ENCODE measurements at places on chromosomes 4 and X. TPM values are rescaled to one million over a fixed set of nuclear protein-coding genes. Genes with fewer than 3 reads are reported as not detected.

The NSUN7 gene
- polyA plus RNA-seq: 1.7 TPM

DNA sequence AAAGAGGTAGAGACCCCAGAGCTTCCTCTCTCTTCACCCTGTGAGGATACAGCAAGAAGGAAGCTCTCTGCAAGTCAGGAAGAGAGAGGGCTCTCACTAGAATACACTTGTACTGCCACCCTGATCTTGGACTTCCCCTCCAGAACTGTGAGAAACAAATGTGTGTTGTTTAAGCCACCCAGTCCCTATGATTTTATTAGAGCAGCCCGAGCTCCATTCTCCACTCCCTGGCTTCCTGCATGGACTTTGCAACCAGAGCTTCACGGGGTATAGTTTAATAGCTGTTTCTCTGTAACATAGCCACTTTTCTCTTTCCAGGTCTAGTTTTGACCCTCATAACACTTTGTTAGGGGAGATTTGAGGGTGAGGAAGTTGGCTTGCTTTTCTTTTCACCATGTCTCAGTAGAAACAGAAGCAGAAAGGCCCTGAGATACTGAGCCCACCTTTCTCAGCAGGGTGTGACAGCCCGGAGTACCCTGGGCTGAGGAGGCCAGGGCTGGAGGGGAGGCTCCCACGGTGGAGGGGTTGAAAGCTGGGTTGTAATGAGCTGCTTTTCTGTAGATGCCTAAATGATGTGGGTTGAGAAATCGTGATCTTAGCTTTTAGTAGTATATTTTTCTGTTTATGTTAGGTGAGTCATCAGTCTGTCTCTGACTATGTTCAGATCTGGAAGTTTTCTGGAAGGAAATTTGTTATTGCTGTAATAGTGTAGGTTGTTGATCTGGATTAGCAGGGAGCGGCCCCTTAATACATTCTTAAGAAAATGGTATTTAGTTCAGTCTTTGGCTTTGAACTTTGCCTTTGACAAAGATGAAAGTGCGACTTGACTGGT is 118.6 kb downstream of the PTTG2 start:
- DNase-seq: no peak

The SCML2 gene
- polyA plus RNA-seq: 3.4 TPM

- DNase-seq: no peak
These were observed 63.3 kb upstream of the RXFP1 start for GRCh38 chr4:158458271-158458895.

- no peak for DNase-seq
These were observed 107.8 kb downstream of the ANK2 start for GRCh38 chr4:113157086-113157857.

The TREX2 gene
- polyA plus RNA-seq: 1.2 TPM

DNA sequence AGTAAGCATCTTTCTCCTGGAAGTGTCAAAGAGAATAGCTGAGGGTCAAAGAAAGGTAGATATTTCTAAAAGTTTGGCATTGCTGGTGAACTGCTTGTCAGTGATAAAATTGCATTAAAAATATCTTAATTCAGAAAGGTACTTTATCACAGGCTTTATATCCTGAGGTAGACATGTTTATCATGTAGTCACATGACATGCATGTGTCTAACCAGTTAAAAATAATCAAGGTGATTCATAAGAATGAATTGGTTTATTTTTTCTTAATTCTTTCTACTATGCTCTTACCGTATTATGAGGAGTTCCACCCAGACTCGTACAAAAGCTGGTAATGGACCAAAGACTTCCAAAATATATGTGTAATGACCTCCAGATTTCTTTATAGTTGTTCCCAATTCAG is 6.1 kb downstream of the SLC7A11 start:
- DNase-seq: no peak

DNA sequence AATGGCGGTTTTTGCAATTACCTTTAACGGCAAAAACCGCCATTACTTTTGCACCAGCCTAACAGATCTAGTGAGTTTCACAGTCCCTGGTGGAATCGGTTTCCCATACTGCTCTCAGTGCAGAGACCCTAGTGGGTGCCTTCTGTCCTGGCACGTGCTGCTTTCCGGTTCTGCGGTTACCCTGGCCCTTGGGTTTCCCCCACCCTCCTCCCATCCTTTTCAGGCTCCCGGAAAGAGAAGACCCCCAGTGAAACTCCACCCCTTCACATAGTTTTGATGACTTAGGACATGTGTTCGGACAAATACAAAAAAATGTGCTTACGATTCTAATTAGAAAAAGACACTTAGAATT is 36.9 kb downstream of the NLGN3 start:
- peak; percentile 38 for DNase-seq

The NMU gene
- polyA plus RNA-seq: 2.9 TPM

GRCh38 chr4:18051281-18051680 is 29.7 kb upstream of the LCORL start:
- DNase-seq: no peak

DNA sequence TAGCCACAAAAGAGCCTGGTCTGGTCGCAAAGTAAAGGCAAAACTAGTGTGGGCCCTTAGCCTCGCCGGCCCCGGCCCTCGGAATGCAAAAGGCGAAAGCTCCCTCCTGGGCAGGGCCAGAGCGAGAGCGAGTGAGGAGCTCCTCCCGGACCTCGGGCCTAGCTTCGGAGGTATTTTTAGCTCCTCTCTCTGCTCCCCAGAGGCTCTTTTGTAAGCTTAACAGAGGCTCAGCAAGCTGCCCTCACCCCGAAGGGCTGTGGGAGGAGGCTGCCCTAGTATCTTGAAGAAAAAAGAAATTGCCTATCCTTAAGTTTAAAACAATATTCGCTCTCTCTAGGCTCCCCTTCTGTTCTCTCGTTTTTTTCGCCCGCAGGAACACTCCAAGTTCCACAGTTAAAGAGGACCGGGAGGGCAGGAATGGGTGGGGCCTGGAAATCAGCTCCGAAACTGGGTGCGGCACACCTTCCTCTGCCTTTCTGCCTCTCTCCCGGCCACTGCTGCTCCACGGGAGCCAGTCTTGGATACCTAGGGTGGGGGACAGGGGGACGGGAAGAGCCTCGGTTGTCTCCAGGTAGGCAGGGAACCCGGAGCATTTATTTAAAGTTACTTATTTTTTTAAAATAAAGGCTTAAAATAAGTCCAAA is 12.1 kb downstream of the HAND2 start:
- DNase-seq: no peak

The IL1RAPL2 gene
- polyA plus RNA-seq: not detected

The HSD17B13 gene
- polyA plus RNA-seq: 0.43 TPM

DNA sequence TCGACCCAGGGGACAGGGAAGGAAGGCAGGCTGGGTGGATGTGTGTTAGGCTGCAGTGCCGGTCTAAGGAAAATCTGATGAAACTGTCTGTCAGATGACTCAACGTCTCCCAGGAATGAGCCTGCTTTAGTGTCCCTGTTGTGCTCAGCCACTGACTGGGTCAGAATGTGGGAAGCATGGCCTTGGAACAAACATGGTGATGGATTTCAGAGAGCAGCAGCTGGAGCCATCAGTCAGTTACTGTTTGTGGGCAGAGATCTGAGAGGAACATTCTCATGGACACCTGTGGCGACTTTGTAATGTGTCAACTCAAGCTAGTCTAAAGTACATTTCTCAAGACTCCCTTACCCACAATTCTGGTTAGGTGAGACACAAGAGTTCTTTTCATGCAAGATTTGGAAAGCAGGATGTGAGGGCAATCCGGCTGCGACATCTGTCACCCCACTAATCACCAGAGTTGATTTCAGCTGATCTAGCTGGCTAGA is 63.2 kb downstream of the ANAPC10 start:
- no peak for DNase-seq

The CXXC4 gene
- 0.57 TPM for polyA plus RNA-seq

DNA sequence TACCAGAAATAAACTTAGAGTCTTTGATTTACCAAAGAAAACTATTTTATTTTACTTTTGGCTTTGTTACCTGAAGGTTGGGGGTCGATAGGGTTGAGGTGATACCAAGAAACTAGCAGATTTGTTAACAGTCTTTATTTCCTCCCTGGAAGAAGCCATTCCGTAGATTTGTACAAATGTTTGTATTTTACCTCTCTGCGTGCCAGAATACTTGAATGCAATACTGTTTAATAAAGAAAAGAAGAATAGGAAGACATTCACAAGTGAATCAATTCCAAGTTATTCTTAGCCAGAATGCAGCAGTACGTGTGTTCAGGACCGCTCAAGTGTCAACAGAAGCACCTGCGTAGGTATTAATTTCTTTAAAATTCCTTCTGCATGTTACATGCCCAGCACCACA is 260.3 kb upstream of the TENM3 start:
- DNase-seq: no peak

DNA sequence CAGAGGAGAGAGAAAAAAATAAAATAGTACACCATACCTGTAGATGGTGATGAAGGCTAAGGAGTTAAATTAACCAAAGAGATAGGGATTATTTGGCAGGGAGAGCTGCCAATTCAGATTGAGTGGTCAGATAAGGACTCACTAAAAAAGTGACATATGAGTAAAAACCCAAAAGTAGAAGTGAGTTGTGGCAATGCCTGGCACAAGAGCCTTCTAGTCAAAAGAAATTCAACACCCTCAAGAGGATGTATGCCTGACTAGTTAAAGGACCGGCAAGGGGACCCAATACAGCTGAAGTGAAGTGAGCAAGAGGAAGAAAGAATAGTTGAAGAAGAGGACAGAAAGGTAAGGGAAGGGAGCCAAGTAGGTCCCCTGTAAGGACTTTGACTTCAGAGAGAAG is 34.9 kb downstream of the ELF2 start:
- DNase-seq: no peak

GRCh38 chr4:13088726-13089658 is 395.1 kb downstream of the RAB28 start:
- no peak for DNase-seq

The CHRNA9 gene
- 0.68 TPM for polyA plus RNA-seq

- no peak for DNase-seq
These were observed 109.6 kb upstream of the PAQR3 start for GRCh38 chr4:79048878-79049277.

DNA sequence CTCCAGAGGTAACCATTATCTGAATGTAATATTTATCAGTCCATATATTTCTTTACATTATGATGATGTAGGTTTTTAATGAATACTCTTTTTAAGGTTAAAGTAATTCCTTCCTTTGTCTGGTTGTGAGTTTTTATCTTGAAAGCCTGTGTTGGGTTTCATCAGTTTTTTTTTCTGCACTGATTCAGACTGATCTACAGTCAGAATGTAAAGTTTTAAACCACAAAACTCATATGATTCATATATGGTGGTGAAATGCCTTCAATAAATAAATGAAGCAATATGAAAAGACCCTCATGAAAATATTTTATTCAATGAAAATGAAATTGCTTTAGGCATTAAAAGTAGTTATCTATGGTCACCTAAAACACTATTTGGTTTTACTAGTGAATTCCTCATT is 47.1 kb downstream of the SORBS2 start:
- no peak for DNase-seq

DNA sequence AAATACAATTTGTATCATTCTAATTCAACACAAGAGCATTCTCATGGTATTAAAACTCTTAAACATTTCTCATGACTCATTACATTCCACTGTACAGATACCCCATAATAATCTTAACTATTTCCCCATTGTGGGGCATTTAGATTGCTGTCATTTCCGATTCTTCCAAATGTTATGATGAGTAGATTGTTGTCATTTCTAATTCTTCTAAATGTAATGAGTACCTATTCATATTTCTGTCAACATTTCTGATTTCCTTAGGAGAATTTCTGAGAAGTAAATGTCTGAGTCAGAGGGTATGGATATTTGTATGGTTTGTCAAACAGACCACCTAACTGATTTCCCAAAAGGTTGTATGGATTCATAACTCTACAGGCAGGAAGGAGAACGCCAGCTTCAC is 8.3 kb downstream of the S100G start:
- no peak for DNase-seq

DNA sequence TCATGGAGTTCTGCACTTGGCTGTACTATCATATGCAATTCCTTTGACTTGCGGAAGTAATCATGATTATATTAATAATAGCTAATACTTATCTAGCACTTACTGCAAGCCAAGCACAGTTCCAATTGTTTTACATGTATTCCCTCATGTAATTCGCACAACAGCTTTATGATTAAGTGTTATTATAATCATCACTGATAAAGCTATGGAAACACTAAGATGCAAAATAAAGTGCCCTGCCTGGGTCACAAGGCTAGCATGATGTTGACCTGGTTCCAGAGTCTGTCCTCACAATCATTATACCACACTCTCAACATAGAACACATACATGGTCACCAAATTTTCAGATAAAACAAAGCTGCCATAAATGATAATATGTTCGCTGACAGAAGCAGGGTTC is 234.6 kb downstream of the FMR1NB start:
- DNase-seq: no peak

DNA sequence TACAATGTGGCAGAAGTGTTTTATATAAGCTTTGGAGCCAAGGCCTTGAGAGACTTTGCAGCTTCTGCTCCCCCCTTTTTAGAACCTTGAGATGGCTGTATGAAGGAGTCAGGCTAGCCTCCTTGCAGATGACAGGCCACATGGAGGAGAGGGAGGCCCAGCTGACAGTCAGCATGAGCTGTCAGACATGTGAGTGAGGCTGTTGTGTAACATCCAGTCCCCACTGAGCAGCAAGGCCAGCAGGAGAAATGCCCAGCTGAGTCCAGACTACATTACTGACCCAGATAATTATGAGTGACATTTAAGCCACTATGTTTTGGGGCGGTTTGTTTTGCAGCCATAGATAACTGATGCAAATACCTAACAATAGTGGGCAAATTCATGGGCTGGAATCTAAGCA is 515.3 kb upstream of the ARX start:
- DNase-seq: no peak

All from thymus (tissue), 14 donors.